ENCODE measurements at places on chromosomes 7 and 10. TPM values are rescaled to one million over a fixed set of nuclear protein-coding genes. Genes with fewer than 3 reads are reported as not detected.

Gene AUTS2
- 68.2 TPM for total RNA-seq

Gene GPR37
- total RNA-seq: 9.8 TPM

Gene AKR1B15
- not detected for total RNA-seq

Gene GRID1
- 0.48 TPM for total RNA-seq

Gene PRSS37
- total RNA-seq: not detected

Gene GIMAP4
- total RNA-seq: not detected

Gene PLEKHS1
- not detected for total RNA-seq

Gene CYP2W1
- not detected for total RNA-seq

Gene CALHM3
- total RNA-seq: not detected

Gene PILRA
- total RNA-seq: 2.3 TPM

Gene DRGX
- not detected for total RNA-seq

Gene CRTAC1
- 2.6 TPM for total RNA-seq

Gene POLR2J2
- total RNA-seq: 3.1 TPM

Gene PNPLA8
- total RNA-seq: 21.3 TPM

Gene CADPS2
- total RNA-seq: 6.4 TPM

Gene MUC3A
- 0.61 TPM for total RNA-seq

Gene NUTM2E
- total RNA-seq: 0.50 TPM

Gene WNT2
- total RNA-seq: 0.07 TPM

Gene SERPINE1
- total RNA-seq: 1,303 TPM

Gene PRSS2
- total RNA-seq: not detected

Gene FXYD4
- total RNA-seq: not detected

Gene CFAP69
- 2.0 TPM for total RNA-seq

Gene PON1
- total RNA-seq: 1.00 TPM

Gene FEZF1
- 0.61 TPM for total RNA-seq

Gene CALML5
- total RNA-seq: not detected

Gene HOXA1
- total RNA-seq: 0.23 TPM

Gene ZNF716
- total RNA-seq: not detected

Gene SSBP1
- total RNA-seq: 146 TPM

Gene FGFBP3
- 3.3 TPM for total RNA-seq

Gene TMEM236
- total RNA-seq: 0.14 TPM

Gene OR2A42
- not detected for total RNA-seq

Gene SEPHS1
- 57.0 TPM for total RNA-seq

Gene KLF14
- not detected for total RNA-seq

Gene CALHM1
- not detected for total RNA-seq

Gene SORCS1
- 1.1 TPM for total RNA-seq

Gene TACC2
- total RNA-seq: 16.5 TPM

Gene LIPN
- not detected for total RNA-seq

Gene SH2B2
- 5.6 TPM for total RNA-seq

Gene MDFIC
- 17.7 TPM for total RNA-seq

Gene CYP2E1
- 2.2 TPM for total RNA-seq

Gene CCDC201
- not detected for total RNA-seq

Measured in astrocyte (in vitro differentiated cells and primary cell).